Putamen (tissue), 1 donor: ENCODE measurements at places on chromosomes 3 and 15.

- DNase-seq = no peak
Observed at GRCh38 chr3:45546126-45546620, 48.4 kb upstream of the LIMD1 start.

DNA sequence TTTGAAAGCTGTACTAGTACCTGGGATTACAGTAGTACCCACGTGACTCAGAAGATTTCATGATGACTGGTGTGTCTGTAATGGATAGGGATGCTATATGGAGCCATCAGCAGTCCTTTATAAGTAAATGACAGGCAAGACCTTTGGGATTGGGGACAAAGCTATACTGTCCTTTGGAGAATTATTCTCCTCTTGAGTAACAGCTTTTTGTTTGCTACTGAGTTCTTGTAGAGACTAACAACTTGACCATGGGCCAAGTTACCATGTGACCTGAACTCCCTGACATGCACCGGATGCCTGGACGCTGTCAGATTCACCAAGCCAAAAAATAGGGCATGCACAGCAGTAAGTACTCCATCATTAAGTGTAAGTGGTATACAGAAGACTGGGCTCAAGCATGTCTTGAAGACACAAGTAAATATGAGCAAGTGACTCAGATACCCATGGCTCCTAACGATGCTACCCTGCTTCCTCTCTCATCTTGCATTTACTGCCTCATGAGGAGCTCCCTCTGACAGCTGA lies 12.9 kb downstream of the SEC11A start:
- peak; percentile 50 for DNase-seq

DNA sequence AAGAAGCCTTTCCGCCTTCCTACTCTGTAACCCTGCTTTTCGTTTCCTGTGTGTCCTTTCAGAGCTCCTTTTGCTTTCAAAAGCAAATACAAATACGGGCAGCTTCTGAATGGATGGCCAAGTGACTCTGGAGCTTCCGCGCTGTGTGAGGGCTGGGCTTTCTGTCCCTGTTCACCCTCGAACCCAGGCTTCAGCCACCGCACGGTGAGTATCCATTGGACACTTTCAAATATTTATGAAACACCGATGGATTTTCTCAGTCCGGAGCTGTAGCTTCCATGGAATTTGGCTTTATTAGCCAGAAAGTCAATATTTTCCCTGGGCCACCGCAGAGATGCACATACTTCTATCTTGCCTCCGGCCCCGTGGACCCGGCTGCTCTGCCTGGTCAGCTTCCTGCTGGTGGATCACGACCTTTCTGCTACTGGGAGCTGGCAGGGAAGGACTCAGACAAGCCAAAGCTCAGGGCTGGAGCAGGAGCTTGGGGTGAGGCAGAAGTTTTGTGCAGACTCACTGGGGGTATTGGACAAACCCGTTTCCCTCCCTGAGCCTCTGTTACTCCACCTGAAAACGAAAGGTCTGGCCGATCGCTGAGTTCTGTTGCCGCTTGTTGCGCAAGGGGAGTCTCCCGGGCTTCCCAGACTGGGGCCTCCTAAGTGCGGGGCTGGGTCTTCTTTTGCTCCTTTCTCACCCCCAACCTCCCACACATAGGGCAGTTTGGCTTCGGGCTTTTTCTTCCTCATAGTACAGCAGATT lies 63.6 kb downstream of the LINGO1 start:
- no peak for DNase-seq

DNA sequence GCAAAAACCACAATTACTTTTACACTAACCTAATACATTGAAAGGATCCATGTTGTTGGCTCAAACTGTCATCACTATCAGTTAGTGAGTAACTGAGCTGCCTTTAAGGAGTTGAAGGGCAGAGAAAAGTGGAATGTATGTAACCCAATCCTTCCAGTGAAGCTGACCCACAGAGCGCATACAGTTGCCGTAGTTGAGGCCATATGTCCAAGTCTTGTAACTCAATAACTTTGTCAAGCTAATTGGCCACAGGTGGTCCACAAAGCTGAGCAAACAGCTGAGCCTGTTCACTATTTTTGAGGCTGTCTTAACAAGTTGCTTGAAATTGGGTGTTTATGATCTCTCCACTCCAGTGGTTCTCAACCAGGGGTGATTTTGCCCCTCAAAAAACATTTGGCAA lies 169.0 kb upstream of the SLC24A5 start:
- DNase-seq = no peak

DNA sequence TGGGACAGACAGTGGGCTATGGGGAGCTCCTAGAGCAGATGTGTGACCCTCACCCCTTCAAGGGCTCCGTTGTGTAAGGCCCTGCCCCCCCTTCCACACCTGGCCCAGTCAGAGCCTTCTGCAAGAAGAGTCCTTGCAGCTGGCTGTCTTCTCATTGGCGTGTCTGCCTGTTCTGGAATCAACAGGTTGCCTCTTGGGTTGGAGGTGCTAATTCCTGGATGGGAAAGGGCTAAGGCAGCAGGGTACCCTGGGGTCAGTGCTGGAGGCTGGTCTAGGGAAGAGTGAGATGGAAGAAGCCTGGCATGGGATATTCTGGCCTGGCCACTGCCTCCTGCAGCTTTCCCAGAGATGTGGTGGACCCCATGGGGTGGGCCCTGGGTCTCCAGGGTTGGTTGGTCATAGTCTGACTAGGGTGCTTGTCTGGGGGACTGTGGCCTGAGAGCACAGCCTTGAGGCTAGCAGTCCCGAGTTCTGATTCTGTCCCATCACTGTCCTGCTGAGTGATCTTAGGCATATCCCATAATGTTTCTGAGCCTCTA lies 5.1 kb downstream of the TEX264 start:
- DNase-seq = no peak

DNA sequence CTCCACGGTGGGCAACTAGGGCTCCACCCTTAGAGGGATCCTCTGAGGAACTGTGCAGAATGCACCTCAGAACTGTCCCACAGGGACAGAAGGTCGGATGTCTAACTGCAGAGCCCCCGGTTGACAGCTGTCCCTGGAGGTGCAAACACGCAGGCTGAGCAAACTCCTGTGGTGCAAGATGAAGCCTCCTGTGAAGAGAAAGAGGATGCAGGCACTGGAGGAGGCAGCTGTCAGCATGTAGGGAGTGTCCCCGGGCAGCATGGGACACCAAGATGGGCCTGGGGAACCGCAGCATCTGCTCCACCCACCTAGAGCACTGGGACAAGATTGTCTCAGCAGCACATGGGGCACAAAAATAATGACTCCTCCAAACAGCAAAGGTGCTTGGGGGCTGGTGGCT lies 258.9 kb downstream of the ABHD5 start:
- no peak for DNase-seq

- DNase-seq = peak; percentile 50
Observed at GRCh38 chr3:88219138-88219792, 69.5 kb downstream of the C3orf38 start.

GRCh38 chr3:32423534-32423933 lies 31.9 kb downstream of the CMTM7 start:
- DNase-seq = no peak

GRCh38 chr3:150483226-150483625 lies 63.1 kb downstream of the SERP1 start:
- DNase-seq = no peak

DNA sequence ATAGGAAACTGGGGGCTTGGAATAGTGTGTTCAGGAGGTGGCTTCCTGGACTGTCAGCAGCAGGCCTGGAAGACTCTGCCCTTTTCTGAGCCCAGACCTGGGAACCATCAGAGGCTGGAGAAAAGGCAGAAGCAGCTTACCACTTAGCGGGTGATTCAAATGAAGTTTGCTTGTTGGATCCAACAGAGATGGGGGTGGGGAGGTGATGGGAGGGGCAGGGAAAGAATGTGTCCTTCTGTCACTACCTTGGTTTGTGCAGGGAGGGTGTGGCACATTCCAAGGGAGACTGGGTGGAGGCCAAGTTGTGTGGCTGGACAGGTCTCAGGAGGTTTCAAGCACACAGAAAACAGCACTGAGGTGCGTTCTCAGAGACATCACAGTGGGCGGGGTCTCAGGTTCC lies 58.8 kb downstream of the TRAK1 start:
- DNase-seq = no peak

GRCh38 chr15:70096215-70097062 lies 1.3 kb downstream of the TLE3 start:
- no peak for DNase-seq

DNA sequence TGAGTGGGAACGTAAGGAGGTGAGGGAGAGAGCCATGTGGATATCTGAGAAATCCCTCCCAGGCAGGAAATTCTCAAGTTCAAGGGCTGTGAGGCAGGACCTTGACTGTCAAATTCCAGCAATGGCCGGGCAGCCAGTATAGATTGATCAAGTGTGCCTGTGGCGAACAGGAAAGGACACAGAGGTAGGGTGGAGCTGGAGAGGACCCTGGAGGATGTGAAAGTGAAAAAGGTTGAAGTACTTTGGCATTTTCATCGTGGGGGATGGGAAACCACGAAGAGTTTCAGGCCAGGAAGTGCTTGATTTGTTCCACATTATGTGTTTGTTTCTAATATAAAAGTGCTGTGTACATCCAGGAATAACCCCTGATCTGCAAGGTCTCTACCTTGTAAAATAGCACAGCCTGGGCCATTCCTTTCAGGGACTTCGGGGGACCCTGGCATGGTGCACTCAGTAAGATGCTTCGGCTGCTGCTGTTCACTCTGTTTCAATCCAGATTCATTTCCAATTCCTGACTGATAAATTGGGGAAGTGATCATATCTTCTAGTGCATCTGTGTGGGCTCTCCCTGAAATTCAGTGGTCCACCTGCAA lies 156.6 kb downstream of the MCTP2 start:
- DNase-seq = no peak

DNA sequence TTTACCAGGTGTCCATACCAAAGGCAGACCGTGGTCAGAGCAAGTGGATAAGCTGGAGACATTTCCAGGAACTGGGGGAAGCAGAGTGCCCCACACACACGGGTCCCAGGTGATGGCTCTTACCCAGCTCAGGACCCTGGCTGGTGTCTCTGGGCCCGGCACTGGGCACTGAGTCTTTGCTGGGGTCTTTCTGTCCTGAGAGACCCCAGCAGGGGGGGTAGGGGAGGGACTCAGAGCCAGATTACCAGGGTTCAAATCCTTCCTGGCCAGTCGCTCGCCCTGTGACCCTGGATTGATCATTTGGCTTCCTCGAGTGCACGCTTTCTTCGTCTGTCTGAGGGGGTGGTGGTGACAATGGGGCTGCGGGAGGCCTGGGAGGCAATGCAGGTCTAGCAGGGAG lies 95.7 kb downstream of the PLXNA1 start:
- no peak for DNase-seq

GRCh38 chr3:59970796-59971195 lies 921.0 kb upstream of the CFAP20DC start:
- no peak for DNase-seq
